Activated CD4-positive, alpha-beta T cell treated with anti-CD3 and anti-CD28 coated beads, Interleukin-2, Interleukin-6, amounts not matched to agents 100 ng/mL and 50 ng/mL, durations not matched to agents 16 hours and 8 hours (primary cell): ENCODE measurements at places on chromosomes 16 and 17.

DNA sequence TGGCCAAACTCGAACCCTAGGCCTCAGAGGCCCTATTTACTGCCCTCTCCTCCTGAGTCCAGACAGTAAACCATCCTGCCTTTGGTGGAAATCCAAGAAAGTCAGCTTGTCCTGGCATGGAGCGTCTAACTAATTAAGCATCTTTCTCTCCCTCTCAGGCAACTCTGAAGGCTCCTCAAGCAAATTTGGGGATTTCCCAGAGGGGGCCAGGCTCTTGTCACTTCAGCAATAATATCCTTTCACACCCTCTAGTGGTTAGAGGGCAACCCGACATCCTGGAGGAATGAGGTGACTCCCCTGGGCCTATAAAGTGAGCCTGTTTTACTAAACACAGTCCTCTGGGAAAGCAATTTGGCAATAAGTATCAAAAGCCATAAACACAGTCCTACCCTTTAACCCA, 60.4 kb downstream of the NOG start:
- peak; percentile 72 for DNase-seq

- DNase-seq, result no peak
Measured at GRCh38 chr17:38741921-38742410, 6.2 kb downstream of the PCGF2 start.

DNA sequence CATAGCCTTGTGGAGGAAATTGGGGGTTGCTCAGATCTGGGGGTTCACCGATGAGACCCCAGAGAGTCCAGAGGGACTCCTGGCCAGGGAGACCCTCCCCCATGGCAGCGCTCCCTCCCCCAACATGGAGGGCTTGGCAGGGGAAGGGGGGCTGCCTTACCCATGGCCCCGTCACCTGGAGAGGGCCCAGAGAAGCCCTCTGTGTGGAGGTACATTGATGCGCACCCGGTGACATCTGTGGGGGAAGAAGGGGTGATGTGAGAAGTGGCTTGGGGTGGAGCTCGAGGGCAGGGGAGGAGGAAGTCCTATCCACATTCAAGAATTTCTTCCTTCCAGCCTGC, 16.2 kb downstream of the ETV4 start:
- no peak for DNase-seq

- DNase-seq, result no peak
Measured at GRCh38 chr17:73172252-73172651, 7.4 kb downstream of the SSTR2 start.

DNA sequence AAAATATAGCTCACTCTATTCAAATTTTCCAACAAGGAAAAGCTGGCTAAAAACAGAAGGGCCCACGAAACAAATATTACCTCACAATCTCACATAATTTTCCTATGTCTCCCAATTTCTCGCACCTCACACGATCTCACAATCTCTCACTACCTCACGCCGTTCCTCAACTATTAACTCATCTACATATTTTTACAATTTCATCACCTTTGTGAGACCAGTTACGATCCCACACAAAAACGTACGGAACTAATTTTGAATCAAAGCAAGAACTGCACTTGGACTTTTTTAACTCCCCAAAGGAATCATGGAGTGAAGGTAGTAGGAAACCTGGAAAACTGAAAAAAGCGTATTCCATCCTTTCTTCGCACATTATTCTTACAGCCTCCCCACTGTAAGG, 1.1 kb downstream of the CBX1 start:
- no peak for DNase-seq

- DNase-seq, result peak; percentile 94
Measured at GRCh38 chr16:57042157-57043111, 49.9 kb upstream of the CPNE2 start.

DNA sequence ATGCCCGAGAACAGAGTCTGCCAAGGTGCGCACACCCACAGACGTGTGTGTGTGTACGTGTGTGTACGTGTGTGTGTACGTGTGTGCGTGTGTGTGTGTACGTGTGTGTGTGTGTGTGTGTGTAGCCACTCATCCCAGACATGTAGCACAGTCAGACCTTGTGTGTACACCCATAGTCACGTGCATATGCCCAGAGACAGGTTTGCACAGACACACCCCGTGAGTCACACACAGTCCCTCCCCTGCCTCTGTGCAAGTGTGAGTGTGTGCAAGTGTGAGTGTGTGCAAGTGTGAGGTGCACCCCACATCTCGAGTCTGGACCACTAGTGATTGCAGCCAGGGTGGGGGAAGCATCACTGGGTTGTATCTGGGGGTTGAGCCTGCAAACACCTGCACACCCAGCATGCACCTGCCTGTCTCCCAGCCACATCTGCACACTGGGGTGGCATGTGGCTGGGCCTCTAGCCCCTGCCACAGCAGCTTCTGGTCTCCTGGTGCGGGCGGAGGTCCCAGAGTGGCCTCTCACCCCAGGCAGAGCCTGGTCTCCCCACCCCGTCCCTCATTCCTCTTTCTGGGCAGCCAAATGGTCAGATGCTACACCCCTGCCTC, 23.6 kb downstream of the BAHCC1 start:
- DNase-seq, result no peak

GRCh38 chr16:29674188-29674587, 4.8 kb upstream of the QPRT start:
- no peak for DNase-seq

DNA sequence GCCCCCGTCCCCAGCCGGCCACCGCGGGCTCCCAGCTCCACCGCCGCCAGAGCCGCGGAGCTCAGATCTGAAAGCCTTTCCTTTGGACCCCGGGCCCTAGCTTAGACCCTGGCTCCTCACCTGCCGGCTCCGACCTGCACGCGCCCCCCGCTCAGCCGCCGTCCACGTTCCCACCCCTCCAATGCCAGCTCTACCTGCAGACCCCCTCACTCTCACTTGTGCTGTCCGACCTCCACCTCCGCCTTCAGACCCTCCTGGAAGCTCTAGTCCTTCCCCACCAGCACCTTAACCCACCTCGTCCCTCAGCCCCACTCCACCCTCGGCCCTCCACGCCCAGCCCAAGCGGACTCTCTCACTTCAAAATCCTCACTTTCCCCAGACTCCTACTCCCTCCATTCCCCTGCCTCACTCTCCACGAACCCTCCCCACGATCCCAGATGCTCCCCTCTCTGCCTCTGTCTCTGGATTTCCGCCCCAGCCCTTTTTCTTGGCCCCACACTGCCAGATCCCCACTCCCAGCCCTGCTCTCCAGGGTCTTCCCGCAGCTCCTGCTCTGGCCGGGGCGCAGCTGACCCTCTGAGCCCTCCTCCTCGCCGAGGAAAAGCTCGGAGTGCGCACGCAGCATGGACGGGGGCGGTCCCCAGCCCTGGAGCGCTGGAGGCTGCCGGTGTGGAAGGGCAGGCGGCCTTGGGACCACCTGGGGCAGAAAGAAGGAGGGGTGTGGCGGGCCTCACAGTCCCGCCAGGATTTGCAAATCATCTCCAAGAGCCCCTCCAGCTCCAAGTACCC, at the start of gene TMEM114:
TMEM114 (minus strand) TSS at position 612 of the 789 bp plus-strand sequence. CDS start 673 bp downstream, outside the sequence.
- no peak for DNase-seq

GRCh38 chr17:73369111-73369521, 57.3 kb upstream of the CDC42EP4 start:
- DNase-seq, result no peak

DNA sequence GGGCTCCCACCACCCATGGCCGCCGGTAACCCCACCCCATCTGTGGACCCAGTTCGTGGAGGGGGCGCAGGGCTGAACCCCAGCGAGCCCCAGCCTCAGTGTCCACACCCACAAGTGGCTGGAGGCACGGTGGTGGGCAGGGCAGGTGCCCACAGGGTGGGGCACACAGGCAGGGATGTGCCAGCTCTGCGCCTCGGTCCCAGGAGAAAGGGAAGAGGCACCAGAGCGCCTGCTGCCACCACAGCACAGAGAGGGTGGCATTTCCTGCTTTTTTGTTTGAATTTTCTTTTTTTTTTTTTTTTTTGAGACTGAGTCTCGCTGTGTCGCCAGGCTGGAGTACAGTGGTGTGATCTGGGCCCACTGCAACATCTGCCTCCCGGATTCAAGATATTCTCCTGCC, 19.0 kb downstream of the ZFPM1 start:
- no peak for DNase-seq

DNA sequence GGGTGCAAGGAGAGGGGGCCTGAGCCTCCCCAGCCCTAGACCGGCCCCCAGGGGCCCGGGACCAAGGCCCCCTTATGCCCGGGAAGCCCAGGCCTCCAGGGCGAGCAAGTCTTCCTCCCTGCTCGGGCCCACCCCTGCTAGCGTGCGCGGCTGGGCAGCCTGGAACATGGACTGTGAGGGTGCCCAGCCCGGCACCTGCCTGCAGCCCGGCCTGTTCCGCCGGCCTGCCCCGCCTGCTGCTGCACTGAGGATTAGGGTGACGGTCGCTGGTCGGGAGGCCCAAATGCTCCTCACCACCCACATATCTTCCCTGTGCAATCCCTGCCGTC, 6.0 kb downstream of the HS3ST6 start:
- no peak for DNase-seq

DNA sequence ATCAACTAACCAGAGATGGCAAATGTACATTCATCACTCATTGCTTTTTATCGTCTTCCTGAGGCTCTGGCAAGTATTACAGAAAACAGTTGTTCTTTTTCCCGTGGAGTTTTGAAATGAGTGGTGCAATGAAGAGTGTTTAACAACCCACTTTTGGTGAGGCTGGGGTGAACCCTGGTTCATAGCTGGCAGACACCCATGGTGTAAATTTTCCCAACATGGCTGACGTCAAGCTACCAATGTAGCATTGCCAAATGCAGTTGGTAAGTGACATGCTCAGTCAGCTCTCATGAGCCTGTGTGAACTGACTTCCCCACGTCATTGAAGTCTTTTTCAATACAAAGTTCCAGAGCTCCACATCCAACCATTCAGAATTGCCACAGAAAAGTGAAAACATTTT, 386.2 kb downstream of the TMEM114 start:
- DNase-seq, result no peak

DNA sequence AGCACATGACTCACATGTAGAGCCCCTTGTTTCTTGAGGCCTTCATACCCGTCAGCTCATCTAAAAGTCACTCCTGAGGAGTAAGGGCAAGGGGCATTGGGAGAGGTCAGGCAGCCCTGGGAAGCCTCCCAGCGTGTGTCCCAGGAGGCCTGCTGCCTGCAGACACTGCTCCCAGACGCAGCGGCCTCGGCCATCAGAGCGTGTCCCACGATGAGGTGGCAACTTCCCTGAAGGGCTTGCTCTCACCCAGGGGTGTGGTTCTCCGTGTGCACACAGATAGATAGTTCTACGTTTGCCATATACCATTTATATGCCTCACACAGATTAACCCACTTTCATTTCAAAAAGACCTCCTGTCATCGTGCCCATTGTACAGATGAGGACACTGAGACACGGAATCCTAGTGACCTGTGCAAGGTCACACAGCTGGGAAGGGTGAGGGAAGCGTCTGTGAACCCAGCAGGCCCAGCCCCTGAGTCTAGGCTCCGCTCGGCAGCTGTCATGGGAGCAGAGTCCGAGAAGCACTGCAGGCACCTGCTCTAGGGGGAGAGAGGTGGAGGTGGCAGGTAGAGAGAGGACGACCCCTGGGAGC, 8.3 kb downstream of the TUBB3 start:
- no peak for DNase-seq

DNA sequence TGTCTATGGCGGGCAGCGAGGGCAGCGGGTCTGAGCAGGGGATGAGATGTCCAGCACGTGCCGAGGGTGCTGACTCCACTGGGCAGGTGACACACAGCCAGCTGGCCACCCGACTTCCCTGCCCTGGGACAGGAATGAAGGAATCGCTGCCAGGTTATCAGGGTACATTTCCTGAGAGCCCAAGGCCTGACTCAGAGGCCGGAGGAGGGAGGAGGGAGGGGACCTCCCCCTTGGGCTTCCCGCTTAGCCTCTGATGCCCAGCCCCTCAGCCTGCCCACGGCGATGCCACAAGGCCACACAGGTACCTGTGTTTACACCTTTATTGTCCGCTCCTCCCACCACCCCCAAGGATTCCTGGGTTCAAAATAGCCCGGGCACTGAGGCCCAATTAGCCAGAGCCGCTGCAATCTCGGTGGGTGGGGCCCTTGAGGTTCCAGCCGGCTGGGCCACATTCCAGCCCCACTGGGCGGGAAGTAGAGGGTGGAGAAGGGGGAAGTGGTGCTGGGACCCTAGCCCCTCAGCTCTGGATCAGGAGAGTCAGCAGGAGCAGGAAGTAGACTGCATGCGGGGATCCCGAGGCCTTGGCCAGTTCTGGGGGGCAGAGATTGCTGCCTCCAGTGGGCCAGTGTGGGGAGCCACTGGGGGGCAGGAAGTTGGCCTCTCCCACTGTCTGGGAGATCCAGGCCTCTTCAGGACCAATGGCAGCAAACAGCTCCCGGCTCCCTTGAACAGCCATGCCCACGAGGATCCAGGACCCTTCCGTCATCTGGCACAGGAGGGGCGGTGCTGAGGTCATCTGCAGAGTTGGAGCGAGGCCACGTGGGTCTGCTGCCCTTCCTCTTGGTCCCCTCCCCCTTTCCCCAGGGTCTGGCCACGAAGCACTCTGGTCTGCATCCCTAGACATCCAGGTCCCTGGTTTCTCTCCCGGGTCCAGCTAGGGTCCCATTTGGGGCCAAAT, 3.4 kb upstream of the PRSS8 start:
- no peak for DNase-seq

DNA sequence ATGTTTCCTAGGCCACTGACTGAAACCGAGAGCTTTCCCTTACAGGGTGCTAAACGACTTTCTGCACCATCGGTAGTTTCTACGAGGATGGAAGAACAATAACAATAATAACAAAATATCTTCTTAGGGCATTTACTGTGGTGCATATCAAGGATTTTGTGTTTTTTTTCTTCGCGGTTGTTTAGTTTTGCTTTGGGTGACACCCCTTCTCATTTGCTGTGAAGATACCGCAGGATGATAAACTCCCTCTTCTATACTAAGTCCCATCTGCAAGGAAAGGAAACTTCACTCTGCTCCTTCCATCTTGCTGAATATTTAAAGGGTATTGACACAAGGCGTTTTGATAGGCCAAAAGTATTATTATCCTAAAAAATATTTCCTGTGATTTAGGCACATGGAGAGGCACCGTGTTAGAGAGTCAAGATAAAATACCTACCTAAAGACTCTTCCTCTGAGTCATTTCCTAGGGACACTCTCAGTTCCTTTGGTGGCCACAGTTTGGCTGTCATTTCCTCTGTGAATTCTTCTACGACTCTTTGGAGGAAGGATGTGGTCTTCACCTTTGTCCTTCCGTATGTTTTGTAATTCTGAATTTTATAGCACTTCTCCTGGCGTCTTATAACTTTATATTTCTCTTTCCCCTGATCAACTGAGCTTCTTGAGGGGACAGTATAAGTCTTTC, 318.8 kb downstream of the CDH13 start:
- DNase-seq, result peak; percentile 42
